ENCODE measurements at places on chromosomes 7 and 10. TPM values are rescaled to one million over a fixed set of nuclear protein-coding genes. Genes with fewer than 3 reads are reported as not detected.

The IRF5 gene
- not detected for total RNA-seq

- H3K27me3 ChIP-seq, result no peaks in the 10 kb centered on the region
- H3K4me1 ChIP-seq, result peaks cover 11% of the 10 kb centered on the region
- H3K27ac ChIP-seq, result no peak overlapping the region
Observed at GRCh38 chr10:876438-876837, 55.1 kb downstream of the LARP4B start.

The DOCK4 gene
- total RNA-seq, result 11.4 TPM

- no peak overlapping the region for H3K27ac ChIP-seq
- H3K36me3 ChIP-seq, result no peaks in the 10 kb centered on the region
- no peaks in the 10 kb centered on the region for H3K4me1 ChIP-seq
- H3K4me3 ChIP-seq, result no peak overlapping the region
- H3K27me3 ChIP-seq, result peaks cover 3% of the 10 kb centered on the region
- peak; percentile 92 for DNase-seq
Observed at GRCh38 chr10:77163670-77164348, 473.8 kb downstream of the KCNMA1 start.

DNA sequence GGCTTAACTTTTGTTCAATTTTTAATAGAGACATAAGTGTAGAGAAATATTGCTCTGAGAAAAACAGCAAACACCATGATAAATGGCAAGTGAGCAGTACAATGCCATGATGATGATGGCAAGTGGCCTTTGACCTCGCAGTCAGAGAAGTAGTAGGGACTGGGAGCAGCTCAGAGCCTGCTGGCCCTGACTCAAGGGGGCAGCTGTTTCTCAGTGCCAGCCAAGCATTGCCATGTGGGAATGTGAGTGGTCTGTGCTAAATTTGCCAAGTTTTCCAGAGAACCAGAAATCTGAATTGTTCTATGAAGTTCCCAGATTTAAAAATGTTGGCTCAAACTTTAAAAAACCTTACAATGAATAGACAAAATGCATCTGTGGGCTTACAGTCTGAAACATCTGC lies 187.9 kb downstream of the BICC1 start:
- H3K36me3 ChIP-seq, result no peaks in the 10 kb centered on the region
- no peaks in the 10 kb centered on the region for H3K27me3 ChIP-seq
- DNase-seq, result no peak
- H3K27ac ChIP-seq, result no peak overlapping the region

The MACROH2A2 gene
- 160 TPM for total RNA-seq

GRCh38 chr10:78435484-78436221 lies 402.0 kb downstream of the RPS24 start:
- H3K4me1 ChIP-seq, result peaks cover 23% of the 10 kb centered on the region
- DNase-seq, result no peak
- no peak overlapping the region for H3K4me3 ChIP-seq
- no peaks in the 10 kb centered on the region for H3K36me3 ChIP-seq
- no peaks in the 10 kb centered on the region for H3K27me3 ChIP-seq
- H3K27ac ChIP-seq, result no peak overlapping the region

GRCh38 chr7:158834878-158835784 lies 5.8 kb upstream of the ESYT2 start:
- no peaks in the 10 kb centered on the region for H3K36me3 ChIP-seq
- DNase-seq, result peak; percentile 37
- H3K27ac ChIP-seq, result peak overlapping the region; percentile 1
- H3K4me3 ChIP-seq, result no peak overlapping the region
- H3K27me3 ChIP-seq, result peaks cover 3% of the 10 kb centered on the region

The DRGX gene
- total RNA-seq, result not detected

The CDH23 gene
- total RNA-seq, result 0.51 TPM

DNA sequence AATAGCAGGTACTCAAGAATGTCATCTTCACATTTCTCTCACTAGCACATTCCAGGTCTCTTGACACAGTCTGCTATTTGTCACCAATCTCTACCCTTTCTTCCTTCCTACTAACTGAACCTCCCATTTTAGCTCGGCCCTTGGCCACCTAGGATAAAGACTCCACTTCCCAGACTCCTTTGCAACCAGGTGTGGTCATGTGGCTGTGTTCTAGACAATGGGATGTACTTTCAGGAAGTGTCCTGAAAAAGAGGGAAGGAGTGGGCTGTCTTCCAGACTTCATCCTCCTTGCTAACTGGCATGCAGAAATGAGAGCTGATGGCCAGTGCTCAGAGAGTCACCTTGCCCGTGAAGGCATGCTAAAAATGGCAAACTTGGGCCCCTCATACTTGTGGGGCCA lies 139.2 kb downstream of the AMPH start:
- no peaks in the 10 kb centered on the region for H3K4me1 ChIP-seq
- H3K4me3 ChIP-seq, result no peak overlapping the region
- DNase-seq, result no peak
- no peaks in the 10 kb centered on the region for H3K27me3 ChIP-seq
- H3K36me3 ChIP-seq, result no peaks in the 10 kb centered on the region
- no peak overlapping the region for H3K27ac ChIP-seq

GRCh38 chr7:17069146-17069545 lies 187.4 kb upstream of the AGR3 start:
- no peaks in the 10 kb centered on the region for H3K27me3 ChIP-seq
- DNase-seq, result no peak
- H3K27ac ChIP-seq, result no peak overlapping the region
- no peak overlapping the region for H3K4me3 ChIP-seq
- no peaks in the 10 kb centered on the region for H3K4me1 ChIP-seq
- no peaks in the 10 kb centered on the region for H3K36me3 ChIP-seq

- no peak for DNase-seq
- no peaks in the 10 kb centered on the region for H3K4me1 ChIP-seq
- no peak overlapping the region for H3K27ac ChIP-seq
- H3K36me3 ChIP-seq, result no peaks in the 10 kb centered on the region
- no peaks in the 10 kb centered on the region for H3K27me3 ChIP-seq
Observed at GRCh38 chr7:116218051-116218645, 7.8 kb downstream of the TES start.

- no peak overlapping the region for H3K27ac ChIP-seq
- no peaks in the 10 kb centered on the region for H3K27me3 ChIP-seq
- no peaks in the 10 kb centered on the region for H3K36me3 ChIP-seq
Observed at GRCh38 chr10:96700374-96701099, 19.8 kb downstream of the PIK3AP1 start.

The LMTK2 gene
- total RNA-seq, result 23.8 TPM

GRCh38 chr7:139738101-139738489 lies 39.7 kb downstream of the HIPK2 start:
- H3K4me3 ChIP-seq, result no peak overlapping the region
- H3K4me1 ChIP-seq, result peaks cover 11% of the 10 kb centered on the region
- H3K27ac ChIP-seq, result peak overlapping the region; percentile 16

GRCh38 chr7:14839307-14839706 lies 63.2 kb downstream of the DGKB start:
- no peak for DNase-seq
- no peaks in the 10 kb centered on the region for H3K36me3 ChIP-seq
- no peaks in the 10 kb centered on the region for H3K27me3 ChIP-seq
- H3K27ac ChIP-seq, result no peak overlapping the region
- H3K4me1 ChIP-seq, result peaks cover 32% of the 10 kb centered on the region
- H3K4me3 ChIP-seq, result no peak overlapping the region

DNA sequence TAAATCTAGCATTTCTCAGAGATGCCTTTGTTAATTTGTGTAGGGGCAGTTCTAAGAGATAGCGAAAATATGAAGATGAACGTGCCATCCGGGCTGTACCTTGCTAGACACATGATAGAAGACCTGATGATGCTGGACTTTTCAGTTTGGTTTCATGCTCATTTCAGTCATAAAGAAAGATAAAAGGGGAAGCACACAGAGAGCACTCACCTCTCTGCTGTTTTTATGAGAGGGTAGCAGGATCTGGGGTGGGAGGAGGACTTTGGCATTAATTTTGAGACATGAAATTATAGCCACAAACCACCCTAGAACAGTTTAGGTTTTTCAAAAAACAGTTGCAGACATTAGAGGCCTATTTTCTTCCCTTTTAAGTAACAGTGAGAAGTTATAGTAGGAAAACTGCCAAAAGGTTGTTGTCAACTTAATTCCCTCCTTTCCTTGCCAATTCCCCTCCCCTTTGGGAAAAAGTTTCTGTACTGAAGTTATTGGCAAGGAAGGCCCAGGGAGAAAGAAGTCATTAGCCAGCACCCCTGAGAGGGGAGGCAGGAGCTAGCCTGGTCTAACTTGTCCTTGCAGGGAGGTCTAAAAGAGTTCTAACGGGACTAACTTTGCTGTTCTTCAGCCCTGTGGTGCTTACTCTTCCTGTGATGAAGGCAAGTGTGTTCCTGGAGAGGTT lies 2.6 kb downstream of the ST7 start:
- H3K36me3 ChIP-seq, result no peaks in the 10 kb centered on the region
- H3K4me3 ChIP-seq, result peak overlapping the region; percentile 96
- H3K27me3 ChIP-seq, result no peaks in the 10 kb centered on the region
- peaks cover 46% of the 10 kb centered on the region for H3K4me1 ChIP-seq
- H3K27ac ChIP-seq, result peak overlapping the region; percentile 100
- peak; percentile 72 for DNase-seq

The CPN1 gene
- total RNA-seq, result not detected

DNA sequence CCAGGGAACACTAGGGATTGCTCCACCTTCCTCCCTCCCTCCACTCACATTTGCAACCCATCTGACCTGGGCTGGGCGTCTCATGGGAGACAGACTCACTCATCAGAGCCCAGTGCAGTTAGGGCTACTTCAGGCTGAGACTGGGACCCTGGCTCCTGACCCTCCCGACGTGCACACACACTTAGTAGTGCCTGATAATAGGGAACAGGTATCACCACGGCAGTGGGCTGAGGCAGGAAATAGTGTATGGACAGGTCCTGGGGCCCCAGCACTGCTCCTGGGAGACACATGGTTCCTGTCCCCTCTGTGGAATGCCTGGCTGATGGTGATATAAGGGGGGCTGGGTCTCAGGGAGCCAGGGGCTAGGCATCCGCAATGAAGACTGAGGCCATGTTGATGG lies 14.3 kb downstream of the AQP1 start:
- no peak for DNase-seq
- H3K4me1 ChIP-seq, result peaks cover 58% of the 10 kb centered on the region
- H3K4me3 ChIP-seq, result no peak overlapping the region
- H3K36me3 ChIP-seq, result no peaks in the 10 kb centered on the region

GRCh38 chr7:79593866-79594301 lies 140.4 kb upstream of the MAGI2 start:
- H3K4me1 ChIP-seq, result no peaks in the 10 kb centered on the region
- DNase-seq, result no peak
- no peaks in the 10 kb centered on the region for H3K36me3 ChIP-seq
- no peaks in the 10 kb centered on the region for H3K27me3 ChIP-seq
